ENCODE measurements at places on chromosomes 7 and 10.
A peak's percentile ranks its signal among the peaks of the same experiment; 100 is the strongest.

DNA sequence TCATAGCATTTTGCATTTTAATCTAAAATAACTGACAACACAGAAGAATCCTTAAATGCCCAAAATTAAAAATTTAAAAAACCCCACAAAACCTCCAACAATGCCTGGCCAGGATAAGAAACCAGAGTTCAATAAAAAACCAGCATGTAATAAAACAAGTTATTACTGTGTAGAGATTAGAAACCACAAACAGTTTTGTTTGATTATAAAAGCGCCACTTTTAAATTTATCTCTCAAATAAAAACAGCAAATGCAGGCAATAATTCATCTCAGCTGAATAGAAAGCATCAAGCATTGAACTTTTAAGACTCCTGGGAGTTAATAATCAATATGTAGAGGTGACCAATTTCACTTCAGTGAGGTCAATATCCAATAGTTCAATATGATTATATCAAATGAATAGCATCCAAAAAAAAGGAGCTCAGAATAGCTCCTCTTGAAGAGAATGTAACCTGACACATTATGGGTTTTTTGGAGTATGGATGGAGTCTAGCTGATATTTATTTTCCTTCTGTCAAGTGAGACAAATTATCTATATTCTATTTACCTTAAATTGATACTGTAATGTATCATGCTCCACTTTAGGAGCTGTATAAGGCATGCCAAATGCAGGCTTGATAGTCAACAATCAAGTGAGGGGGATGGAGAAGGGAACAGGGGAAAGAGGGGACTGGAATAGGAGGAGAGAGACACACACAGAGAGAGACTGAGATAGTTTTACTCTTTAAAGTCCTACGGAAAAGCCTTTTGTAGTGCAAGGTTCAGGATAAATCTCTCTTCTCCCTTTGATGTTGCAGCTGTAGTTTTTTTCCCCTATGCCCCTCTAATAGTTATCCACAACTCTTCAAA, 130.9 kb downstream of the RSU1 start:
- DNase-seq = no peak

DNA sequence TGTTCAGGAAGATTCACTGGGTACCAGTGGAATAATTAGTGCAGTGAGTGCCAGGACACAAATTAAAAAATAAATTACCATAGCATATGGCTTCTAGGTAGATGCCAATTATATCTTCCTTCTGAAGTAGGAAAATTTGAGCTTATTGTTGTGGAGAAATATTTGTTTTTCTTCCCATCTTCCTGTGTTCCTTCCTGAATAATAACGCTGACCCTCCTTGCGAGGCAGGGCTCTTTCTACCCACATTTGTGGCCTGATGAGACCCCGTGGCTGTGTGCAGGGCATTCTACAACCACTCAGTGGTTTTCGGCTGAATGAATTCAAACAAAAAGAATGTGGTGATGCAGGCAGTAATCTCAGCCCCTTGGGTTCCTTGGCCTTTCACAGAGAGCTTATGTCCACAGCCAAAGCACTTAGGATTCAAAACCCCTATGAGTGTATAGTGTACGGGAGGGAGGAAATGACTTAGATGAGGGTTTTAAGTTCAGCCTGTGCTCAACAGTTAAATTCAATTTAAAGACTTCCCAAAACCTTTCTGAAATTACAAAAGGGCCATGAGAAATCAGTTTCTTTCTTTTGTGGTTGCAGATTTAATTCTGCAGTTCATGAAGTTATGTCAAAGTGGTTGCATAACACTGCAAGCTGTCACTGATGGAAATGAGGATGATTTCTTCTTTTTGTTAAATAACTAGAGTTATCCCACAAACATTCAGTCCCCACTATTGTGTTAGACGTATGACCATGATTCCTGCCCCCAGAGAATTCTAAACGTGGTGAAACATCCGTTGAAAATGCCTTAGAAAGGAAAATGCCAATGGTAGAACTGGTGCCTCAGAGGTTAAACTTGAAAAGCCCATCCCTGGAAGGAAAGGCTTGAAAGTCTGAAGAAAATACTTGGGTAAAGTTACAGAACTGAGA, 255.3 kb downstream of the FZD1 start:
- peak; percentile 62 for DNase-seq

- DNase-seq = peak; percentile 52
Observed at GRCh38 chr10:129968853-129969183, 4.7 kb upstream of the EBF3 start.

- DNase-seq = peak; percentile 97
Observed at GRCh38 chr10:32149252-32149955, 93.2 kb upstream of the KIF5B start.

- no peak for DNase-seq
Observed at GRCh38 chr10:115977855-115978254, 295.2 kb downstream of the GFRA1 start.

- no peak for DNase-seq
Observed at GRCh38 chr10:96097865-96098264, 32.2 kb upstream of the ZNF518A start.

DNA sequence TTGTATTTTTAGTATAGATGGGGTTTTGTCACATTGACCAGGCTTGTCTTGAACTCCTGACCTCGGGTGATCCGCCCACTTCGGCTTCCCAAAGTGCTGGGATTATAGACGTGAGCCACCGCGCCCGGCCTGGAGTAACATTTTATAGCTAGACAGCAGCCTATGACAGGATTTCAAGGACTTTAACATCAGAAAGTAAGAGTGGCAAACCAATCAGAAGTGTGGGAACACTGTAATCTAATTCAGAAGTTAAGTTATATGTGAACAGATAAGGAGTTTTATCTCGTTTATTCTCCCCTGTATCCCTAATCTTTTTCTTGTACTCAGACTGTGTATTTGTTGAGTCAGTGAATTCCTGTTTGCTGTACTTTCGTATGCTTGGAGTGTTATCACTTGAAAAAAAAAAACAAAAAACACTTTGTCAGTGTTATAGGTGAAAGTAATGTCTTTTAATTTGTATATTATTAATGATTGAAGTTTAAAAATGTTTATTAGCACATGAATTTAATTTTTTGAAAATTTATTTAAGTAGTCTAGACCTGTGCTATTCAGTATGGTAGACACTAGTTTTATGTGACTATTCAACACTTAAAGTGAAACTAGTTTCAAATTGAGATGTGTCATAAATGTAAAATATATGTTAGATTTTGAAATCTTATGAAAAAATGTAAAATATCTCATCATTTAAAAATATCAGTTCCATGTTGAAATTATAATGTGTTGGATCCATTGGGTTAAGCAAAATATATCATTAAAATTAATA, 38.6 kb downstream of the RSBN1L start:
- DNase-seq = no peak

DNA sequence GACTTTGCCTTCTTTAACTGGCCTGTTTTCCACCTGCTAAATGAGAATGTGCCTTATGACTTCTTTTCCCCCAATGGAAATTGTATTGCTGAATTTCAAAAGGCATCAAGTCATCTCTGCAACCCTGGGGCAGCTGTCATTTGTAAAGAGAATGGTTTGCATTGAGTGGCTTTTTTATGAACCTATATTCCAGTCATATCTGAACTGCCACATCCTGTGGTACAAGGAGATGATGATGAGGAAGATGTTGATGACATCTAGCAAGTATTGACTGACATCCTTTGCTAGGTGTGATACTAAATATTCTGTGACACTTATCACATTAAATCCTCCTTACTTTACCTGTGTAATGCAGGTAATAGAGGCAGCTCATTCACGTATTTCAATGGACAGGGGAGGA, 88.3 kb upstream of the KIAA1217 start:
- no peak for DNase-seq

DNA sequence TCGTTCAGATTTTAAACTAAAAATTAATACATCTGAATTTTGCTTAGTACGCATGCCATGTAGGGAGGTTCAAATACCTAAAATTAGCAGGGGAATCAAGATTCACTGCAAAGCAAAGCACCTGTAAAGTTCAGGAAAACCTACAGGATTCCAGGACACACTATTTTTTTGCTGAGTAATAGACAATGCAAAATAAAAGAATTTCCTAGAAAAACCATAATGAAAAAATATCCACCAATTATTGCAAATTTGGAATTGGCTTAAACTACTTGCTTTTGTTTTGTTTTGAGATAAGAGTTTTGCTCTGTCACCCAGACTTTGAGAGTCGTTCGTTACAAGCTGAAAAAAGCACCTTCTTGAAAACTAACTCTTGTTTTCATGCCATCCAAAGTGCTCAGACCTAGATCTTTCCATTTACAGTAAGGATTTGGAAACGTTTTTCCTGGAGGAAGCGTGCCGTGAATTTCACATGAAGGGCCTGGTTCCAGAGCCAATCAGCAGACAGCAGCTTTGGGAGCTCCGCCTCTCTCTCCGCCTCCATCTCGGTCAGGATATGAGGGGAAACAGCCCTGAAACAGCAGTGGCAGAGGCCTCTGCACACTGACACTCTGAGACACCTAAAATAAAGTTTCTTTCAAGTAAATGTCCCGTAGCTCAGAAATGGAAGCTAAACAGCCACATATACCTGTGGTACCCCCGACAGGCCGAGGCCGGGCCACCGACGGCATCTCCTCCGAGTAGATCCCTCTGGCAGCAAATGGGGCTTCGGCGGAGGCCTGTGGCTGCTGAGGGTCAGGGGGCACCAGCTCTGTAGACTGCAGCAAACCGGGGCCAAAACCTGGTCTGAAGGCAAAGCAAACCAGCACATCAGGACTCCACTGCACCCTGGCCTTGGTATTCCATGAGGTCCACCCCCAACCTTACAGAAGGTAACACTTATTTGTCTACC, 45.9 kb upstream of the ATP6V0A4 start:
- no peak for DNase-seq

- no peak for DNase-seq
Observed at GRCh38 chr10:69240455-69240854, 20.3 kb downstream of the HKDC1 start.

- no peak for DNase-seq
Observed at GRCh38 chr7:5348134-5349004, 65.6 kb downstream of the SLC29A4 start.

GRCh38 chr10:126227762-126228134, 160.5 kb downstream of the ADAM12 start:
- DNase-seq = peak; percentile 91

- no peak for DNase-seq
Observed at GRCh38 chr10:72261784-72262404, 11.8 kb upstream of the DDIT4 start.

DNA sequence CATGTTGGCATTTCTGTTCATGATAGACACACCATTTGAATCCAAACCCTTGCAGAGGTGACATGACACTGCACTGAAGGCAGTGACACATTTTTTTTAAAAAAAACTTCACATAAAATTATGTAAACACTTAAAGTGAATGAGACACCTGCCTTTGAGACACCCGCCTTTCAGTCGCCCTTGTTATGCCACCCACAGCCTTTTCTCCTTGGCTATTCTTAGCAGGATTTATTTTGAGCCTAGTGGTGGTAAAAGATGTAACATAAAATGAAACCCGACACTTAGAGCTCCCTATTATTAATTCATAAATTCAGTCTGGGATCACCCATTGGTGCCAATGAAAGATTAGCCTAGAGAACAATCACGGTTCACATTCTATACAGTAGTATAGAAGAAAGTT, 161.3 kb downstream of the DYNC1I1 start:
- no peak for DNase-seq

DNA sequence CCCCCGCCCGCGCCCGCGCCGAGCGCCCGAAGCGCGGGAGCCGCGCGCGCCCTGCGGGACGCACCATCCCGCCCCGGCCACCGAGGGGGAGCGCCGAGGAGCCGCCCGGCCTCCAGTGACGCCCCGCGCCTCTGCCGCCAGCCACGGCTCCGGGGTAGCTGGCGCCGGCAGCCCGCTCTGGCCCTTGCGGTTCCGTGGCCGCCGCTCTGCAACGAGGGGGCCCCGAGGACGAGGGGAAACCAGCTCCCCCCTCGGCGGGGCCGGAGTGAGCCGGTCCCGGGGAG, at the start of gene PAXIP1:
Gene PAXIP1, minus strand, starts transcription at position 33 of the 284 bp plus-strand sequence. CDS start 195 bp downstream, outside the sequence.
- peak; percentile 31 for DNase-seq

- peak; percentile 44 for DNase-seq
Observed at GRCh38 chr10:61987951-61988379, 86.5 kb downstream of the ARID5B start.

- DNase-seq = no peak
Observed at GRCh38 chr7:47264021-47264651, 317.8 kb downstream of the TNS3 start.

DNA sequence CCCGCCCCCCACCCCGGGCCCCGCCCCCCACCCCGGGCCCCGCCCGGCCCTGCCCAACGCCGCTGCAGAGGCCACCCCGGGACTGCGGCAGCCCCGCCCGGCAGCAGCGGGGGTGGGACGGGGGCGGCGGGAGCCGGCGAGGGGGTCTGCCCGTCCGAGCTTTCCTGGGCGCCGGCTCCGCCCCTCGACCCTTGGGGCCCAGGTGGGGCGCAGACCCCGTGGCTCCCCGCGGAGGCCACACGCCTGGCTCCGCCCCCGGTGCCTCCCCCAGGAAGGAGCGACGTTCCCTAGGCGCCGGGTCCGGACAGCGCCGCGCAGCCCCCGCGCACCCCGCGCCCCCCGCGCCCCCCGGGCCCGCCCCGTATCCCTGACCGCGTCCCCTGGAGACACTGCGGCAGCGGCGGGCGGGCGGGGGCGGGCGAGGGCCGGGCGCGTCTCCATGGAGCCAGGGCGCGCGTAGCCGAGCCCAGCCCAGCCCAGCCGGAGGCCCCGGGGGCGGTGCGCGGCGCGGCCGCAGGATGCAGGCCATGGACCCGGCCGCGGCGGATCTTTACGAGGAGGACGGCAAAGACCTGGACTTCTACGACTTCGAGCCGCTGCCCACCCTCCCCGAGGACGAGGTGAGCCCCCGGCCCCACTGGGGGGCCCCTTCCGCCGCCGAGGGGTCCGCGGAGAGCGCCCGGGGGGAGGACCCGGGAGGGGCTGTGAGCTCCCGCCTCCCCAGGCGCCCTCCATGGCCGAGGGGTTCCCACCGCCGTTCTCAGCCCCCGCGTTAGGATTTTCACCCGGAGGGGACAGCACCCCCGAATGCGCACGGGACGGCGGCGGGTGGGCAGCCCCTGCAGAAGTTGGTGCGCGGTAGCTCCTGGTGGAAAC, at the start of gene KNDC1:
Gene KNDC1, plus strand, starts transcription at position 270 of the 876 bp plus-strand sequence. Its CDS starts 249 bp downstream, at position 519.
- DNase-seq = peak; percentile 5

- peak; percentile 95 for DNase-seq
Observed at GRCh38 chr7:108094346-108094745, 35.8 kb downstream of the LAMB4 start.

DNA sequence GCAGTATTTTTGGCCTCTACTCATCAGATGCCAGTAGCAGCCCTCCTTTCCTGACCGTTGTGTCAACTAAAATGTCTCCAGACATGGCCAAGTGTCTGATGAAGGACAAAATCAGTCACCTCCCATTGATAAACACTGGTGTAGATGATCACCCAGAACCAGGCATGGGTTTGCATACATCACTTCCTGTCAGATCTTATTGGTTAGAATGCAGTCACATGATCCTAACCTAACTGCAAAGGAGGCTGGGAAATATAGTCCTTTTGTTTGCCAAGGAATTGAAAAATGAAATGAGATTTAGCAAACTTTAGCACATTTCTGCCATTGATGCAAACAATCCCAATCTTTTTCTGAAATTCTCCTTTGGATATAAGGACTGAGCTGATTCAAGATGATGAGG, 141.4 kb downstream of the BUB3 start:
- no peak for DNase-seq

DNA sequence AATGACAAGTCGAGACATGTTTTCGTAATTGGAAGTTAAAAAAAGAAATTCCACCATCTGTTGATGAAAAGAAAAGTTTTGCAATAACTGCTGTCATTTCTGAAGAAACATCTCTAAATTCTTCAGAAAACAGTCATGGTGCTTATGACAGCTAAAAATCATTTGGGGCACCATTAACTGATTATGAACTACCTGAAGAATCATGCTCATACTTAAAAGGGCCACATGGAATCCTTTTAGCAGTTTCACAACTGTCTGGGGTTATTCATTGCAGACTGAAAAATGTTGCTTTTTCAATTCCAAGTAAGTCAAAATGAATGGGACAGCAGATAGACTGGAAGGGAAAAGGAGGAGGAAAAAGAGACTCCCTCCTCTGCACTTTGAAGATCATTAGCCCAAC, 134.2 kb downstream of the CHN2 start:
- peak; percentile 52 for DNase-seq
